ENCODE measurements at places on chromosomes 4 and X.

DNA sequence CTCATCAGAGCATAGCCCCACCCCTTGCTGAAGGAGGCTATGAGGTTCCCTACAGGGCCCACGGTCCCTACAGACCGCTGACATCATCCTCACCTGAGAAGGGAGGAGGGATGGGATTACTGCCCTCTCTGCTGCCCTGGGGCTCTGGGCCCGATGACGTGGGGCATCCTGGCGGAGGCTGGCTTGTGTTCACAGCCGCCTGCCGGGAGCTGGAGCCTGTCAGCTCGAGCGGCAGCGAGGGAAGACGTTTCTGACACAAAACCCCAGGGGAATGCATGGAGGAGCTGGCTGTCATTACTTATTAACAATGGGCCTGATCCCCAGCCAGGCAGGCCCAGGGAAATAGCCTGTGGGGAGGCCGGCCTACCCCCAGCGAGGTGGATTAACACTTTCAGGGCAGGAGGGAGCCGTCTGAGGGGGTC lies 106.6 kb upstream of the ATP6AP2 start:
- no peak for DNase-seq

GRCh38 chr4:121168446-121169281 lies 4.5 kb upstream of the TNIP3 start:
- DNase-seq, result no peak

- DNase-seq, result no peak
These were observed 252.7 kb downstream of the OPHN1 start for GRCh38 chrX:68180579-68180978.

DNA sequence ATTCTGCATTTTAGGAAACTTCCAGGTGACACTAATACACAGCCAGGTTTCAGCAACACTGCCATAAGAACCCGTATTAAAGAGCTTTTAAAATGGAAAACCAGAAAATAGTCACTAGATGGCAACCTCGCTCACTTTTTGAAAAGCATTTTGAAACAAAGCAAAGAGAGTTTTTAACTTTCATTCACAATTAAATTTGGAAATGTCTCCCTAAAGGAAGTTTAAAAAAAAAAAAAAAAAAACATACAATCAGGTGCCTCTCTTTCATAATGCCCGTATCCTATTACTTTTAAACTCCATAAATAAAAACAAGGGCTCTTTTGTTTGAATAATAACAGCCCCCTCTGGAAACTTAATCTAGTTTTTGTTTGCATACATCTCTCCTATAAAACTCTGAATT lies 20.3 kb downstream of the MEPE start:
- no peak for DNase-seq

DNA sequence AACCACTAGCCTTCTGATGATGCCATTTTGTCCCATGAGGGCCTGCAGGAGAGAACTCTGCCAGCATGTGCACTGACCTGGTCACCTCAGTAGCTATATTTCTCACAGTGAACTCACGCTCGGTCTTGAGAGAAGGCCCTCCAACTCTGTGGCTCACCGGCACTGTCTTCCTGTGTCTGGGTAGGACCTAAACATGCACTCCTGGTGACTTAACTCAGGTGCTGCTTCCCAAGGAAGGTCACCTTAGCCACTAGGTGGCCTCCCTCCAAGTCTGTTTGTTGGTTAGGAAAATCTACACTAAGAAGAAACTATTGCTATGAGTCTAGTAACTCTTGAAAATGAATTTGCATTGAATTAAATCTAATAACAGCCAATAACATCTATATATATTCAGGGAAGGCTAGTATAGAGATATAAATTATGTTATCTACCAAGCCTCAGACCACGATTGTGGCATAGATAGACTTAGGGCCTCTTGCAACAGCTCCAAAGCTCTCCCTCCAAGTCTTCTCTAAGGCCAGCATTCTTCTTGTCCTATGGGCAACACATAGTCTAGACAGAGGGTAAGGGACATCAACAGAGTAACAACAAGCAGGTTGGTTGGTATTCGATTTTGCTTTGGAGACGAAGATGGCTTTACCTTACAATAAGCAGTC lies 24.7 kb downstream of the TLR10 start:
- DNase-seq, result no peak

GRCh38 chrX:21354725-21355124 lies 19.5 kb upstream of the CNKSR2 start:
- DNase-seq, result no peak

Data from T-helper 2 cell treated with Interferon-gamma antibody and Interleukin-4, amounts not matched to agents 5 μg/mL and 100 μg/mL, for 36 hours (primary cell).